ENCODE measurements at places on chromosomes 7 and 10.

GRCh38 chr7:128732521-128733277 is 6.5 kb upstream of the CALU start:
- DNase-seq: no peak

- no peak for DNase-seq
Measured at GRCh38 chr7:139734395-139734794, 43.4 kb downstream of the HIPK2 start.

- no peak for DNase-seq
Measured at GRCh38 chr10:67790534-67791408, 47.2 kb downstream of the DNAJC12 start.

DNA sequence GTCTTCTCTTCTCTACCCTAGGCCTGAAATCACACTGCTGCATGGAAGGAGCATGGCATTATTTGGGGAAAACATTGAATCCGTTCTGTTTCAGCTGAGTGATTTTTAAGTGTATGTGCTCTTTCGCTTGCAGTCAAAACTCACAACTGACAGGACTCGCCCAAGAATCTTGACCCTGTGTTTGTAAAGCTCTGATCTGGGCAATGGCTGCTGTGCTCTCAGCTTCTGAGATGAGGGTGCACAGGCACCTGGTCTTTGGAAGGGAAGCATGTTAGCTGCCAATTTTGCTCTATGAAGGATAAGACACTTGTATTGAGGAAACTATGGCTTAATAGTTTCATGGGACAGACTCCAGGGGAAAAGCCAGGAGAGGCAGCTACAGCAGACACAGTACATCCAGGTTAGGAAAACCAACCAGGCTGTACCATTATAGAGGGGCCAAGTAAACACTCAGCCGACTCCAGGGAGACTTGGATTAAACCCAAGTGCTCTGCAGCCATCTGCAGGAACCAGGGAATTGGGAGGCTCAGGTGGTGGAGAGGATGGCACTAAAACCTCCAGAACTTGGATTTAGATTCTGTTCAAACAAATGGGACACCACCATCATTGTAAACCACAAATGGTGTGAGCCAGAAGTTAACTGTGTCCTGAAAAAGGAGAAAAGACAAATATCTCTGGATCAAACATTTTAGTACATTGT is 43.3 kb downstream of the LYZL1 start:
- DNase-seq: no peak

DNA sequence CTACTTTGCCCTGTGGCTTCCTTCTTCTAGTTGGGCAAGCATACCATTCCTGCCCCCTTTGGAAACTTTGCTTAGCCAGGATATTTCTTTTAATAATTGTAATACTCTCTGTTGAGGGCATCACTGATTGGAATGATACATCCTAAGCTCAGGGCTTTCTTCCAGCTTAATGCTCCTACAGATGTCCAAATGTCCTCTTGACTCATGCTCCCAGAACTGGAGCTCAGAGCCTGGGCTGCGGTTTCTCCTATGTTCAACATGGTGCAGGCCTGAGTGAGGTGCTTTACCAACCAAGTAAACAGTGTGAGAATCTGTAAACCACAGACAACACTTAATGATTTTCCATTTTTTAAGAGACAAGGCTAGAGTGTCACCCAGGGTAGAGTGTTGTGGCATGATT is 108.6 kb downstream of the LRRC4 start:
- DNase-seq: no peak

All from stimulated activated CD4-positive, alpha-beta T cell treated with anti-CD3 and anti-CD28 coated beads, Interleukin-1b, Interleukin-23, amount 100 ng/mL, for 4 hours (primary cell).